ENCODE measurements at places on chromosomes 2 and 18.
A peak's percentile ranks its signal among the peaks of the same experiment; 100 is the strongest.

DNA sequence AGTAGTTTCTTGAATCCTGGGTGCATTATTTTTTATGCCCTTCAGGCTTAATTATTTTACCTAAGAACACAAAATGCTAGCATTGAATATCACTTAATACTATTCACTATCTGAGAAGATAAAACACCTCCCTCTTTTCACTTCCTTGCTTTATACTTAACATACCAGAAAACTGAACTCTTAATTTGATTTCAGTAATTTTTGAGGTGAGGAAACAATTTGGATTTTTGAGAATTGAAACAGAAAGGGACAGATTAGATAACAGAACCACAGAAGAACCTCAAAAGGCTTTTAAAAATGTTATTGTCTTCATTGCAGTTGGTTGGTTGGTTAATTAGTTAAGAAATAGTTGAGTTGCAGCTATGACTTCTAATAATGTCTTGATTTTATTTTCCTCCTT is 69.5 kb downstream of the GPD2 start:
- DNase-seq, result no peak

DNA sequence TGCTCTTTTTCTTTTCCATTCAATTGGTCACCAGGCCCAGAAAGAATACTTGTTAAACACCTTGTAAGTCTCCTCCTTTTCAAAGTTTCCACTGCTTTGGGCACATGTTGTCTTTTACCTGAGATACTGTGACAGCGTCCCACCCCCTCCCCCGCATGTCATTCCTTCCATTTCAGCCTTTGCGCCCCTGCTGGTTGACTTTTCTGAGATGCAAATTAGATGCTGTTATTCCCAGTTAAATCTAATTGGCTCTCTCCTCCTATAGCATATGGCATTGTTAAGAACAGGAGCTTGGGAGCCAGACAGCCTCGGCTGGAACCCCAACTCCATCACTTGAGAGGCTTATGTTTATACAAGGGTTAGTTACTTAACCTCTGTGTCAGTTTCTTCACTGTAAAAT is 80.3 kb upstream of the GAREM1 start:
- DNase-seq, result no peak

- no peak for DNase-seq
Observed at GRCh38 chr18:62790871-62791772, 75.8 kb downstream of the PHLPP1 start.

DNA sequence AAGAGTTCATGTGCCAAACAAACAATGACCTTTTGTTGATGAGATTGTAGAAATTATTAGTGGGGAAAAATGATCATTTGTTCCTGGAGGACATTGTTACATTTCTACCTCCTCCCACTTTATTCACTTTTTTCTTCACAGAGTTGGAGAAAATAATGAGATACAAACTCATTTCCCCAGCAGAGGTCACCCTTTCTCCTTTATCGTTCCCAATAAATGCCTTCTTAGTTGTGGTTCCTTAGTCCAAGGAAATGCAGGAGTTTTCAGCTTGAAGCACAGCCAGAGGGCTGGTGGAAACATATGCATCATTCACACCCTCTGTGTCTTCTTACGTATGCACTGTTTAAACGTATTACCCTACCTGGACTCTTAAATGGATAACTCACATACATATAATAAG is 108.8 kb downstream of the SLC4A3 start:
- DNase-seq, result peak; percentile 64

GRCh38 chr18:9642799-9643462 is 28.6 kb upstream of the PPP4R1 start:
- DNase-seq, result no peak

GRCh38 chr2:60992985-60993392 is 24.5 kb upstream of the PEX13 start:
- no peak for DNase-seq

- no peak for DNase-seq
Observed at GRCh38 chr2:31660812-31661335, 80.1 kb upstream of the SRD5A2 start.

- DNase-seq, result no peak
Observed at GRCh38 chr2:142892715-142893114, 15.3 kb downstream of the KYNU start.

- peak; percentile 94 for DNase-seq
Observed at GRCh38 chr2:219452361-219453317, 18.0 kb downstream of the SPEG start.

DNA sequence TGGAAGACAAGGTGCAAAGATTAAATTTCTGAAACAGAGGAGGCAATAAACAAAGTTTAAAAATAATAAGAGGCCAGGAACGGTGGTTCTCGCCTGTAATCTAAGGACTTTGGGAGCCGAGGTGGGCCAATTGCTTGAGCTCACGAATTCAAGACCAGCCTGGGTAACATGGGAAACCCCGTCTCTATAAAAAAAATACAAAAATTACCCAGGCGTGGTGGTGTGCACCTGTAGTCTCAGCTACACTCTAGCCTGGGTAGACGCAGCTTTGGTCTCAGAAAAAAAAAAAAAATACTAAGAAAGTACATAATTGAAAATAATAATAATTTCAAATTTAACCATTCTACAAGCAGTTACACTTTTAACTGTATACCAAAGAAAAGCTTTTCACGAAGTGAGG is 744.6 kb upstream of the POU3F3 start:
- no peak for DNase-seq

- no peak for DNase-seq
Observed at GRCh38 chr2:136389809-136390208, 271.9 kb upstream of the CXCR4 start.

GRCh38 chr2:106104332-106105062 is 89.6 kb downstream of the UXS1 start:
- peak; percentile 49 for DNase-seq

GRCh38 chr2:64442801-64443429 is 11.0 kb upstream of the LGALSL start:
- no peak for DNase-seq

GRCh38 chr18:58186258-58186948 is 142.4 kb downstream of the NEDD4L start:
- no peak for DNase-seq

DNA sequence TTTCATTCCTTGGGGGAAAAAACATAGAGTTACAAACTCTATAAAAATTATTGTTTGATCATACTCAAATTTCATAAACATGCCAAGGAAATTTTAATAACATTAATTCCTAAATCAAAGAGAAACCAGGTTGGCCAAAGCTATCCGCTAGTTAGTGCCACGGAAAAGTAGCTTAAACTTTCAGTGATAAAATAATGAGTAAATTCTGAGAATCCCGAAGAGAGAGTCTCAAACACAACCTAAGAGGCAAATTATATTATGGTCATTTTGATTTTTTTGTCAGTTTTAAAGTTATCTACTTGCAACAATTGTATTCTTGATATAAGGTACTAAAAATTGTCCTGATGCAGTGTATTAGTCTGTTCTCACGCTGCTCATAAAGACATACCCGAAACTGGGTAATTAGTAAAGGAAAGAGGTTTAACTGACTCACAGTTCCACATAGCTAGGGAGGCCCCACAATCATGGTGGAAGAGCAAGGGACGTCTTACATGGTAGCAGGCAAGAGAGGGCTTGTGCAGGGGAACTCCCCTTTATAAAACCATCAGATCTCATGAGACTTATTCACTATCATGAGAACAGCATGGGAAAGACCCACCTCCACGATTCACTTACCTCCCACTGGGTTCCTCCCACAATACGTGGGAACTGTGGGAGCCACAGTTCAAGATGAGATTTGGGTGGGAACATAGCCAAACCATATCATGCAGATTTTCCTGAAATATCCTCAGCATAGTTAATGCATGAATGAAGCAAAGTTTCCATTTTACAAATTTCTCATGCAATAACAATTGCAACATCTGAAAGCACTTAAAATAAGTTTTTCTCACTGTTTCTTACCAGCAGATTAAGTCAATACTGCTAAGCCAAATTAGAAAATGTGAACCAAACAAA is 205.9 kb upstream of the STK17B start:
- no peak for DNase-seq

GRCh38 chr18:36386150-36386920 is 88.8 kb downstream of the FHOD3 start:
- DNase-seq, result no peak

DNA sequence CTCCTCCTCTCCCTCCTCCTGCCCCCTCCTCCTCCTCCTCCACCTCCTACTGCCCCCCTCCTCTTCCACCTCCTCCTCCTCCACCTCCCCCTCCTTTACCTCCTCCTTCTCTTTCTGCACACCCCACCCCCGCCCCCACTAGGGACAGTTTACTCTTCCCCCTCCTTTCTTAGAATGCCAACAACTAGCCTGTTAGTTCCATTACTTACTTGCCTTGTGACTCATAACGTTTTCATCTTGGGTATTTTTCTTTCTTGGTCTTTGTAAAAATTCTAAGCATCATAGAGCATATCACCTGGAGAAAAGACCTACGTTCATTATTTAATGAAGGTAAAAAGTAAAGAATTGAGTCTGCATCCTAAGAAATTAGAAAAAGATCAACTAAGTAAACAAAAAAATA is 165.3 kb downstream of the NEDD4L start:
- no peak for DNase-seq

DNA sequence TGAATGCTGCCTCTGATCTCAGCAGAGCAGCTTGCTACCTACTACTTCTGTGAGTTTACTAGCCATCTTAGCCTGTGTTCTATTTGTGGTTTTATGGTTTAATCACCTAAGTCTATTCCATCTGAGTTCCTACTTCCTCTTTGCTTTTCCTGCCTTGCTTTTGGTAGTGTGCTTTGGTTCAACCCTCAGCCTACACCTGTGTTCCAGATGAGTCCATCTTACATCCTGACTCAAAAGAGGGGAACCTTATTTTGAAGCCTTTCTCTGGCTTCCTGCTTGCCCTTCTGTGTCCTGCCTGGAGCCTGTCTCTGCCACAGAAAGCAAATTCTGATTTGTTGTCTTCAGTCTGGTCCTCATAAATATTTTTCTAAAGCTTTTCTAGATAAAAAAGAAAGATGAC is 530.3 kb upstream of the MEX3C start:
- DNase-seq, result no peak

DNA sequence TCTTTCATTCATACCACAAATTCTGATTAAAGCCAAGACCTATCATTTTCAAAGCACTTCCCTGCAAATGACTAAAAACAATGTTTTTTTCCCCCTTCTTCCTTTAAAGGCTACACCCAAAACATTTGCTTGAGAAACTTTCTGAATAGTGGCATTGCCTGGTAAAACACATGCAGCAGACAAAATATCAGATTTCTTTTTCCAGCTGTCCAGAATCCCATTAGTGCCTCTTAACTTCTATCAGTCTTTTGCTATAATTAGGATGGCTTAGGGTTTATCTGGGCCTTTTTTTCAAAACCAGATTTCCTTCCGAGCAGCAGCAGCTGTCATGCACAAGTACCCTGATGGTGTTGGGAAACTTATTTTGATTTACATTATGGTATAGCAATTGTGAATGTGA is 50.6 kb downstream of the ALPK2 start:
- DNase-seq, result no peak

DNA sequence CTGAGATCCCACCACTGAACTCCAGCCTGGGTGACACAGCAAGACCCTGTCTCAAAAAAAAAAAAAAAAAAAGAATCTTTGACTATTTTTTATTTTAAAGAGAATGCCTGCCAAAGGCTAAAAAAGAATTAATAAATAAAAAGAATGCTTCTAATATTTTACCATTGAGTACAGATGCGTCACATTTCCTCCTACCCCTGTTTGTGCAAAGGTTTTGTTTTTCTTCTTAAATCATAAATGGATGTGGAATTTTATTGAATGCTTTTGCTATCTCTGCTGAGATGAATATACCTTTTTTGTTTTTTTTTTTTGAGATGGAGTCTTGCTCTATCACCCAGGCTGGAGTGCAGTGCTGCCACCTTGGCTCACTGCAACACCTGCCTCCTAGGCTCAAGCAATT is 22.8 kb downstream of the CYBRD1 start:
- no peak for DNase-seq

- no peak for DNase-seq
Observed at GRCh38 chr2:238731961-238732360, 115.9 kb upstream of the TWIST2 start.

- no peak for DNase-seq
Observed at GRCh38 chr18:25097057-25097456, 254.9 kb downstream of the ZNF521 start.

GRCh38 chr2:144943986-144944385 is 424.1 kb upstream of the ZEB2 start:
- no peak for DNase-seq

GRCh38 chr18:79393635-79394533 is 1.8 kb upstream of the NFATC1 start:
- peak; percentile 67 for DNase-seq

DNA sequence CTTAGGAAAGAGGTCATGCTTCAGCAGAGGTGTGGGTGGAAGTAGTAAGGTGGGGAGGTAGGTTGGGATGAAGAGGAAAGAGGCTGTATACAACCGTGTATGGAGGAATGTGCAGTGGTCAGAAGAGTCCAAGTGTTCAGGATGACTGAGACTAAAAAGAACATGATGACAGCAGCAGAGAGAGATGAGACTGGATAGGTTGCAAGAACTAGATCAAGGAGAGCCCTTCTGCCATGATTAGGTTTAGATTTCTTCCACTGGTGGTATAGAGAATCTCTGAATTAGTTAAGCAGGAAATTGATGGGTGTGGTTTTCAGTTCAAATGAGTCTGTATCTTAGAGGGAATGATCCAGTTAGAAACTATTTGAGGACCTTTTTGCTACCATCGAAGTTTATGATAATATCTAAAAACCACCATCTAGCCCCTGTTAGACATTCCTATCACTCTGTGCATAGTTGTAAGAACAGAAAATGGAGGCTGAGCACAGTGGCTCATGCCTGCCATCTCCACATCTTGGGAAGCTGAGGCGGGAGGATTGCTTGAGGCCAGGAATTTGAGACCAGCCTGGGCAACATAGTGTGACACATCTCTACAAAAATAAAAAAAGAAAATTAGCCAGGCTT is 221.0 kb downstream of the LTBP1 start:
- DNase-seq, result no peak

DNA sequence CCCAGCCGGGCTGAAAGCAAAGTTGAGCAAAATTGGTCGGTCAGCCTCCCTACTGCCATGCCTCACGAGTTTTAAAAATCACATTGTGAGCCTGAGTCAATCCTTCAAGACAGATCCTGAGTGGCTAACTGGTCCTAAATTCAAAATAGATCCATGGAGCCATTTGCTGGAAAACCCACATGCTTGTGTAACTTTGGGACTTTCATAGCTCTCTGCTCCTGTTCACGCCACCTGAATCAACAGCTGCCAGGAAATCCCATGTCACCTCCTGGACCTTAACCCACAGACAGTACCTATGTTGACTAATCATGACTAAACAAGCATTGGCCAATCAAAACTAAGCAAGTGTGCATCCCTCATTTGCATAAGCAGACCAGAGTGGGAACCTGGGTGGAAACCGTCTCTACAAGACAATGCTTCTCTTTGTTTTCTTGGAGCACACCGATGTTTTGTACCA is 42.8 kb upstream of the LDLRAD4 start:
- no peak for DNase-seq

Measured in fibroblast of the conjunctiva (primary cell).